ENCODE measurements at places on chromosomes 2 and 18.

DNA sequence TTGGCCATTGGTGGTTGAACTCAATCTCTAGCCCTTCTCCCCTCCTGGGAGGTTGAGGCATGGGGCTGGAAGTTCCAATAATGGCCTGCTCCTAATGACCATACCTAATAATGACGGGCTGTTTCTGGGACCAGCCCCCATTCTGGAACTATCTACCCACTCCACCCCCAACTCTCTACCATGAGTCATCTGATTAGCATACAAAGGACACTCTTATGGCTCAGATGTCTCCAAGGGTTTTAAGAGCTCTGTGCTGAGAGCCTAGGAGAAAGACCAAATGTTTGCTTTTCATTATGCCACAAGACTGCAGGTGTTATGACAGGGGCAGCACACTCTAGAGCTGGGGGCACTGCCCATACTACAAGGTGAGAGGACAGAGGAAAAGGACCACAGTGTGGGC, 137.0 kb upstream of the NCKAP5 start:
- DNase-seq, result no peak

DNA sequence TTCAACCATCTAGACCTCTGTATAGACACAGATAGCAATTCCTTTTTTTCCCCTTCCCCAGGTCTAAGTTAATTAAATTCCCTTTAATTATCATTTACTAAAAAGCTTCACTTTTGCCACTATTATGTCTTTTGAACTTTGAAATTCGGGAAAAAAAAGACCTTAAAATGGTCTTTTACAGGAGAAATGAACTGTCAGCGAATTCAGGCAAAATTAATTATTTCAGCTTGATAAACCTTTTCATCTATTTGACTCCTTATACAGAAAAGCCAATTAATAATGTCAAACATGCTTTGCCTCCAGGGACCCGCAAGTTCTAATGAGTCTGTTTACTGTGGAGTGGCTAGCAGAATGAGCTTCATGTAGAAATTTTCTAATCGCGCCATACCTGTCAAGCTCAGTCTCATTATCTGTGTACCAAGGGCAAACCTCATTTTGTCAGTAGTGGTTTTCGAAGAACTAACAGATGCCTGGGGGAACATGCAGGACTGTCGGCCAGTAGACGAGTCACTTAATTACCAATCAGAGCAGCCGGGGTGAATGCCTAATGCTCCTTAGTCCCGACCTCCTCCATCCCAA, 287.7 kb downstream of the INSIG2 start:
- DNase-seq, result no peak

DNA sequence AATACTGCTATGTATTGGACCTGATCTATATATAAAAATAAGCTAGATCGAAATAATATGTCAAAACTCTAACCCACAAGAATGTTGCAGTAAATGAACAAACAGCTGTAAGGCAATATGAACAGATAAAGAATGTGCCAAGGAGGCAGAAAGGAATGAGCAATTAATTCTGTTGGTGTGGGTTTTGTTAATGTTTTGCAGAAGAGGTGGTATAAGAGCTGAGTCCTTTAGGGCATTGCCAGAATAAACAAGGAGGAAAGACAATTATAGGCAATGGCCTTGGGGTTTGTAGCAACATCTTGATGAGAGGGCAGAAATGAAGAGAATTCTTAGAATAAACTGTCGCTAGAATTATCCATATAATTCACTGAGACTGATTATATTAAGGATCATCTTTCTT, 240.9 kb upstream of the GULP1 start:
- DNase-seq, result no peak

GRCh38 chr2:134408386-134408785, 154.5 kb downstream of the MGAT5 start:
- DNase-seq, result no peak

DNA sequence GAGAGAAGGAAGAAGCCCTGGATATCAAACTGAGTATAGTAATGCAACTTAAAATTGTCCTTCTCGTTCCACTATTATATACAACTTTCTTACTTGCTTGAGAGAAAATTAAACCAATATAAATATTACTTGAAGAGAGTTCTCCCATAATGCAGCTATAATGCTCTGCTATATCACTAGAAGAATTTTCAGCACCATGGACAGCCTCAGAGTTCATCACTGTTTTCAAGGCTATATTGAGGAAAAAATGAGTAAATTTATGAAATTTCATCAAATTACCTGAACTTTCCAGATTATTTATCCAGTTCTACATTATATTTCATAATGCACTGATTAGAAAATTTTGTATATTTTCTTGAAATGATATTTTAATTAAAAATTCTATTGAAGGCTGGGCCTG, 1053.5 kb upstream of the FAM98A start:
- no peak for DNase-seq

DNA sequence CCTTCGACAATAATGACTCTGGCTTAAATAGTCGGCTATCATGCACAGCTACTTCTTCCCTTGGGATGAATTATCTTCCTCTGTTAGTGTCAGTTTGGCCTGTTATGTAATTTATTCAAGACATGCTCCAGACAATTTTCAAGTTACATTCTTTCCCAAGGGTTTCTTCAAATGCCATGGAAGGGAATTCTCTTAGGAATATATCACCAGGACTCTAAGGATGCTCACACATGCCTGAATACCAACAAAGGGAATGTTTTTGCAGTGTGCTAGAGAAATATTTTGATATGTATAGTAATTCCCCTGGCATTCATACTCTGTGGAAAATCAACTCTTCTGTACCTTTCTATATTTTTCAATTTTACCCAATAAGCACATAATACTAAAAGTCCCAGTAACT, 286.0 kb upstream of the KYNU start:
- no peak for DNase-seq

GRCh38 chr2:218569661-218570500, 1.2 kb downstream of the CNOT9 start:
- no peak for DNase-seq

DNA sequence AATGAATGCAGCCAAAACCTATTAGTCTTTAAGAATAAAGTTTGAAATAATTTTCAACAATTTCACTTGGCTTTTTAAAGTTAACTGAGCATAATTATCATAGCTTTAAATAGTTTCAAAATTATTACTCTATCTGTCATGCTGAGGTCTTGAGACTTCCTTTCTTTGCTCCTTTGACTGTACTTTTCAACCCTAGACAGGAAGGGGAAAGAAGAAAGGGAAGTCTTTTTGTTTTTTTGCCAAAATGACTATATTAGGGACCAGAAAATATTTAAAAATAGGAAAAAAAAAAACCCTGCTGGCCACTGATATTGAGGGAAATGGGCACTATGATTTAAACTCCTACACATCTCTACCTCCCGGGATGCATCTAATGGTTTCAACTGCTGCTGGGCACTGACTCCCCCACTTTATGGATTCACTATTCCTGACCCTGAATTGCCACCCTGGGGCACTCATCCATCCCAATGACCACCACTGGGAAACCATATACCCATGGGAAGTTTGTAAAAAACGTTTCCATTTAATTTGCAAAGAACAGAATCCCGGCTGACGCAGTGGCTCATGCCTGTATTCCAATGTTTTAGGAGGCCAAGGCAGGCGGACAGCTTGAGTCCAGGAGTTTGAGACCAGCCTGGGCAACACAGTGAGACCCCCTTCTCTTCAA, 50.5 kb downstream of the GAREM1 start:
- no peak for DNase-seq

DNA sequence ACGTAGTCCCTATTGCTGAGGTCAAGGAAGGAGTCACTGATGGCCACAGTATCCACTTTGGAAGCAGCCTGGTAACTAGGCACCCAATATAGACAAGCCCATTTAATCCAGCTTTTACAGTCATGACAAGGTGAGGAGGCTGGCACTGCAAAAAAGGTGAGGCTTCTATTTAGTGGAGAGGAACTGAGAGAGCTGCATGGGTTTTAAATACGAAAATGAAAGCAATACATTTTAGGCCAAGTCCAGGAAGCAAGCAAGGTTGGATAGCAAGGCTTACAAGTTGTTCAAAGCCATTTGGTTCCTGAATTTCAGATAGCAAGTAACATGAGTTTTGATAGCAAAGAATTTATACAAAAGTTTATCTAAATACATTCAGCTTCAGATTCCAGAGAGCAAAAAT, 80.4 kb downstream of the SGPP2 start:
- DNase-seq, result no peak

- DNase-seq, result no peak
Observed at GRCh38 chr2:136034629-136035028, 49.2 kb upstream of the DARS1 start.

DNA sequence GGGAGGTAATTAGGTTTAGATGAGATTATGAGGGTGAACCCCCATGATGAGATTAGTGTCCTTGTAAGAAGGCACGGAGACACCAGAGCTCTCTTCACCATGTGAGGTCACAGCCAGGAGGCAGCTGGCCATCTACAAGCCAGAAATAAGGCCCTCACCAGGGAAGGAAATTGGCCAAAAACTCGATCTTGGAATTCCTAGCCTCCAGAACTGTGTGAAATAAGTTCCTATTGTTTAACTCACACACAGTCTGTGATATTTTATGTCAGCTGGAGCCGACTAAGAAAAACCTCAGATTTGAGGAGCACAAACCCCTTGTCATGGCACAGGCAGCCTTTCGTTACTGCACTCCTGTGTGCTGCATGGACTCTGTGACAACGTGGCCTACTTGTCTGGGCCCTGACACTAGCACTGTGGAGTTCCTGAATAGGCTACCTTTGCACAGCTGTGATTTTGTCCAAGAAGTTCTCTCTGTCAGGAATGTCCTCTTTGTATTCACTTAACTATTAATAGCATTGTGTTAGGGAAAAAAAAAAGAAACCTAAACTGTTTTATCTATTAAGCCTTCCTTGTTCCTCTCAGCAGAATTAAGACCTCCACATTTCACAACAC, 319.8 kb downstream of the TDRD15 start:
- DNase-seq, result no peak

- DNase-seq, result no peak
Observed at GRCh38 chr2:183126635-183127034, 2.4 kb downstream of the NUP35 start.
